Activated T-helper 1 cell treated with anti-CD3 and anti-CD28 coated beads, Interleukin-12 subunit alpha, Interleukin-12 subunit beta, Interleukin-2, Interleukin-4 antibody, amounts not matched to agents 30 ng/mL and 10 ng/mL and 1 ng/mL, durations not matched to agents 14 hours and 24 hours and 36 hours (primary cell): ENCODE measurements at places on chromosomes 5 and 9. TPM values are rescaled to one million over a fixed set of nuclear protein-coding genes. Genes with fewer than 3 reads are reported as not detected.
A peak's percentile ranks its signal among the peaks of the same experiment; 100 is the strongest.

GRCh38 chr5:169204788-169205400 lies 96.0 kb downstream of the SLIT3 start:
- no peaks in the 10 kb centered on the region for H3K4me1 ChIP-seq

DNA sequence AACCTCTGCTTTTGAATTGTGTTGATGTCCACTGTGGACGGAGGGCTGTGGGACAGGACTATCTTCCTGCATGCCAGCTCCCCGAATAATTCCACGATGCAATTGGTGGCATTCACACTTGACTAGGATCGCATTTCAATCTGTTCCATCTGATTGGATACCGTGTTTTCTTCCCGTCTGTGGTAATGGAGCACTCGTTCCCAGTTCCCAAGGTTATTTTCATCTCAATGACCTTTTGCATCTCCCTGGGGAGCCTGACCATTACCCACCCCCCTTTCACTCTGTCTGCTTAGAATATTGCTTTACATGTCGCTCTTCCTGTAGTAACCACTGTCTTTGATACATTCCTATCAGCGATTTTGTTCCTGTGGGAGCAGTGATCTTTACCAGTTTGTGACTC lies 402.2 kb upstream of the WWC1 start:
- no peak overlapping the region for H3K27ac ChIP-seq
- H3K4me1 ChIP-seq: no peaks in the 10 kb centered on the region
- H3K4me3 ChIP-seq: no peak overlapping the region
- H3K27me3 ChIP-seq: no peaks in the 10 kb centered on the region
- no peaks in the 10 kb centered on the region for H3K36me3 ChIP-seq

GRCh38 chr5:69265931-69266330 lies 31.2 kb downstream of the CDK7 start:
- H3K27me3 ChIP-seq: no peaks in the 10 kb centered on the region
- no peaks in the 10 kb centered on the region for H3K4me1 ChIP-seq
- DNase-seq: no peak
- no peak overlapping the region for H3K4me3 ChIP-seq
- peaks cover 36% of the 10 kb centered on the region for H3K36me3 ChIP-seq
- no peak overlapping the region for H3K27ac ChIP-seq

- H3K4me1 ChIP-seq: no peaks in the 10 kb centered on the region
- DNase-seq: no peak
- no peak overlapping the region for H3K27ac ChIP-seq
- no peaks in the 10 kb centered on the region for H3K27me3 ChIP-seq
- H3K4me3 ChIP-seq: no peak overlapping the region
These were observed 54.7 kb downstream of the BASP1 start for GRCh38 chr5:17272111-17272510.

- H3K27me3 ChIP-seq: no peaks in the 10 kb centered on the region
- no peaks in the 10 kb centered on the region for H3K36me3 ChIP-seq
- no peak for DNase-seq
- H3K4me3 ChIP-seq: no peak overlapping the region
These were observed 346.4 kb downstream of the BNC2 start for GRCh38 chr9:16524078-16524477.

Gene TRIM41
- total RNA-seq: 31.8 and 34.8 TPM in 2 replicates

- no peak overlapping the region for H3K4me3 ChIP-seq
- no peaks in the 10 kb centered on the region for H3K4me1 ChIP-seq
- H3K27ac ChIP-seq: no peak overlapping the region
- DNase-seq: no peak
- peaks cover 5% of the 10 kb centered on the region for H3K36me3 ChIP-seq
These were observed 8.8 kb downstream of the ZSWIM6 start for GRCh38 chr5:61340775-61341361.

DNA sequence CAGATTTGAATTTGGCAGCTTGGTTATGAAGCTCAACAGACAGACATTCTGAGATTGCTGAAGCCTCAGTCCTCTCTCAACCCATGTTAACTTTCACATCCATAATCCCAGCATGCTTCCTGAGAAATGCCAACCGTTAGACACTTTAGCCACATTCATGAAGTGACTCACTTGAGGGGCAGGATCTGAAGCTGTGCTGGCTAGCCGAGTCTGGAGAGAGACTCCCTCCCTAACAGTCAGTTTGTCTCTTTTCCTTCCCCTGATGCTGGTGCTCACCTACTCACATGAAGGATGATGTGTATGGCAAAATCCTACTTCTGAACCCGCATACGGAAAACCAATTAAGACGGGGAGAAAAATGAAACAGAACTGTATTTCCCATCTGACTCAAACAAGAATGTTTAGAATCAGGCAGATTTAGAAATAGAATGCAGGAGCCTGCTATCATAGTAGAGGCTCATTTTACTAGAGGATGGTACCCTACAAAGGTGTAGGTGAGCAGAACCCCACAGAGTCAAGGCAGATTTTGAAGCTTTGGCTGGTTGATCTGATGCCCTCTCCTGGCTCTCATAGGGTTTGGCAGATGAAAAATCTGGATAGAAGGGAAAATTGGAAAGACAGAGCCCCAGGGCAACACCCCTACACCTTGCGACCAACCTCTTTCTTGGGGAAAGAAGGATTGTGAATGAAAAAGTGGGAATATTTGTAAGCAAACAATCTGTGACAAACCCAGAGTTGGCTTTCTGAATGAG lies 150.9 kb upstream of the LHFPL2 start:
- no peak for DNase-seq
- H3K4me1 ChIP-seq: no peaks in the 10 kb centered on the region
- no peak overlapping the region for H3K27ac ChIP-seq
- no peak overlapping the region for H3K4me3 ChIP-seq
- no peaks in the 10 kb centered on the region for H3K27me3 ChIP-seq

DNA sequence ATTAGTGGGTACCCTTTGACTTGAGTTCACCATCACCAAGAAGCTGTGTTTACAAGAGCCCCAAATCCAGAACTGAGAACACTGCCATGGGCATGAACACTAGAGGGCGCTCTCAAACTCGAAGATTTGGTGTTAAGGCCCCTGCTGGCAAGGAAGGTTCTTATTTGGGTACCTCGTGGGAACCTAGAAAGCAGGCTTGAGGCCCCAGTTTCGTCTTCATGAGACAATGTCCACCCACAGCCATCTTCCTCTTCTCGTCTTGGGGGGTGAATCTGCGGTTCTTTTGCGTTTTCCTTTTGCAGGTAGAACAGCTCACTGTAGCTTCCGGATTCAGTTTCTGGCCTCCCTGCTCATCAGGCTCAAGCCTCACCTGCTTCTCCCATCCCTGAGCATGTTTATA lies 184.0 kb downstream of the SEMA5A start:
- H3K27me3 ChIP-seq: no peaks in the 10 kb centered on the region
- H3K4me3 ChIP-seq: no peak overlapping the region
- no peak for DNase-seq

Gene FAM163B
- total RNA-seq: not detected in 2 replicates

Gene RASGEF1C
- total RNA-seq: not detected in 2 replicates

GRCh38 chr5:88734983-88735382 lies 148.0 kb downstream of the MEF2C start:
- no peak for DNase-seq
- H3K36me3 ChIP-seq: no peaks in the 10 kb centered on the region
- peaks cover 3% of the 10 kb centered on the region for H3K27me3 ChIP-seq
- no peak overlapping the region for H3K4me3 ChIP-seq

Gene IL13
- total RNA-seq: 294 and 308 TPM in 2 replicates

Gene FOXD4
- total RNA-seq: 0.13 and 0.22 TPM in 2 replicates

GRCh38 chr9:96020792-96021550 lies 145.5 kb downstream of the ERCC6L2 start:
- peak overlapping the region; percentile 93 for H3K27ac ChIP-seq
- H3K4me1 ChIP-seq: peaks cover 64% of the 10 kb centered on the region
- DNase-seq: peak; percentile 59
- H3K36me3 ChIP-seq: peaks cover 12% of the 10 kb centered on the region
- H3K4me3 ChIP-seq: peak overlapping the region; percentile 82

- peaks cover 42% of the 10 kb centered on the region for H3K36me3 ChIP-seq
- H3K27ac ChIP-seq: peak overlapping the region; percentile 35
These were observed 23.6 kb downstream of the TRIM14 start for GRCh38 chr9:98095401-98095800.

DNA sequence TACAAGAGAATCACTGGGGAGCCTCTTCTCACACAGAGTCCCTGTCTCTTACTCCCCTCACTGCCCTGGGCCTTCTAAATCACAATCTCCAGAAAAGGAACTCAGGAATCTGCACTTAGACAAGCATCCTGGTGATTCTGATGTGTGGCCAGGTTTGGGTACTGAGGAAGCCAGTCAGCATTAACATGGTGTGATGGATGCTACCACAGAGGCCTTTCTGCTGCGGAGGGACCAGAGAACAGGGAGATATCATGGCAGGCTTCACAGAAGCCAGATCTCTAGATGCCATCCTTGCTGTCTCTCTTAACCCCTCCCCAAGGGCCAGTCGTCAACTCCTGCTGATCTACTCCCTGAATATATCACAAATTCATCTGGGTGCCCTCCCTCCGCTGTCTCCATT lies 1.6 kb downstream of the ANKS6 start:
- H3K4me1 ChIP-seq: peaks cover 20% of the 10 kb centered on the region
- H3K27me3 ChIP-seq: peaks cover 20% of the 10 kb centered on the region
- H3K36me3 ChIP-seq: peaks cover 4% of the 10 kb centered on the region
- no peak for DNase-seq
- no peak overlapping the region for H3K27ac ChIP-seq
- H3K4me3 ChIP-seq: peak overlapping the region; percentile 43

- H3K27me3 ChIP-seq: no peaks in the 10 kb centered on the region
- H3K27ac ChIP-seq: no peak overlapping the region
- H3K36me3 ChIP-seq: no peaks in the 10 kb centered on the region
- H3K4me1 ChIP-seq: no peaks in the 10 kb centered on the region
- DNase-seq: no peak
These were observed 45.4 kb downstream of the SHB start for GRCh38 chr9:38023661-38024035.

Gene SLC1A3
- total RNA-seq: not detected in 2 replicates

DNA sequence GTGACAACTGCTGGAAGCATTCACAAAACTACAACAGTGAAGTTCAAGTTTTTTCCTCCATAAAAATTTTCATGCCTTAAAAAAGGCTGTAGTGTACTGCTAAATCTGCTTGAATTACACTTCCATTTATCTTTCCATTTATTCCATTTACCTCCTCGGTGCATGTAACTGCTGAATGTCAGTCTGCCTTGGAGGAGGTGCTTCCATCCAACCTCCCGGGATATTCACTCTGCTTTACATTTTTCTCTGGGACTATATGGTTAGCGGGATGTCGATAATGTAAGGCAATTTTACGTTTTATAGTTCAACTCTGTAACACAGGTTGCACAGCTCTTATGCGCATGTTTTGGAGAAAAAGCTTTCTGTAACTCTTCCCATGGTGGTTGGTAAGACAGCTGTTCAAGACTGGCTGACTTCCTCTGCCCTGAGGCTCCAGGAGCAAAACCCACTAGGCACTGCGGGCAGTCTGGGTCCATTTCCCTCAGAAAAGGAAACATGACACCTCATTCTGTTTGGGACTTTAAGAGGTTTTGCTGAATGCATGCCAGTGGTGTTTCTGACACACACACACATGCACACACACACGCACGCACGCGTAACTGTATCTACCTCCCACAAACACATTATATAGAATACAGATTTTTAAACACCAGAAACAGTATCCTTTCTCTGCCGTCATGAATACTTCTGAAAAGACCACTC lies 66.1 kb downstream of the SPTLC1 start:
- DNase-seq: no peak
- no peak overlapping the region for H3K27ac ChIP-seq
- H3K27me3 ChIP-seq: no peaks in the 10 kb centered on the region
- H3K4me3 ChIP-seq: no peak overlapping the region
- no peaks in the 10 kb centered on the region for H3K4me1 ChIP-seq
- peaks cover 54% of the 10 kb centered on the region for H3K36me3 ChIP-seq
